ENCODE measurements at places on chromosomes 3 and 15. TPM values are rescaled to one million over a fixed set of nuclear protein-coding genes. Genes with fewer than 3 reads are reported as not detected.
A peak's percentile ranks its signal among the peaks of the same experiment; 100 is the strongest.

DNA sequence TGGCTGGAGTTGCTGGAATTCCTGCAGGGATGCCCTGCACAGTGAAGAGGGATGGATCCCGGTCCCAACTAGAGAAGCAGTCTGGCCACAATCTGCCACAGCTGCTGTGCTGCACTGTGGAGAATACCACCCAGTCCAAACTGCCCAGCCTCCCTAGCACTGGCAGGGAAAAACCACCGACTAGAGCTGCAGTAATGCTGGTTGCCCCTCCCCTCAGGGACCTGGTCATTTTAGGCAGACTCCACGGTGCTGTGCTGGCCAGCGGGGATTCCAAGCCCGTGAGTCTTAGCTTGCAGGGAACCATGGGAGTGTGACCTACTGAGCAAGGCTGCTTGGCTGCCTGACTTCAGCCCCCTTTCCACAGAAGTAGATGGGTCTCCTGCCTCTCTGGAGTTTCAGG lies 478.0 kb upstream of the ATP11B start:
- H3K27me3 ChIP-seq, result no peaks in the 10 kb centered on the region
- no peaks in the 10 kb centered on the region for H3K4me1 ChIP-seq
- no peak for DNase-seq
- H3K4me3 ChIP-seq, result no peak overlapping the region

DNA sequence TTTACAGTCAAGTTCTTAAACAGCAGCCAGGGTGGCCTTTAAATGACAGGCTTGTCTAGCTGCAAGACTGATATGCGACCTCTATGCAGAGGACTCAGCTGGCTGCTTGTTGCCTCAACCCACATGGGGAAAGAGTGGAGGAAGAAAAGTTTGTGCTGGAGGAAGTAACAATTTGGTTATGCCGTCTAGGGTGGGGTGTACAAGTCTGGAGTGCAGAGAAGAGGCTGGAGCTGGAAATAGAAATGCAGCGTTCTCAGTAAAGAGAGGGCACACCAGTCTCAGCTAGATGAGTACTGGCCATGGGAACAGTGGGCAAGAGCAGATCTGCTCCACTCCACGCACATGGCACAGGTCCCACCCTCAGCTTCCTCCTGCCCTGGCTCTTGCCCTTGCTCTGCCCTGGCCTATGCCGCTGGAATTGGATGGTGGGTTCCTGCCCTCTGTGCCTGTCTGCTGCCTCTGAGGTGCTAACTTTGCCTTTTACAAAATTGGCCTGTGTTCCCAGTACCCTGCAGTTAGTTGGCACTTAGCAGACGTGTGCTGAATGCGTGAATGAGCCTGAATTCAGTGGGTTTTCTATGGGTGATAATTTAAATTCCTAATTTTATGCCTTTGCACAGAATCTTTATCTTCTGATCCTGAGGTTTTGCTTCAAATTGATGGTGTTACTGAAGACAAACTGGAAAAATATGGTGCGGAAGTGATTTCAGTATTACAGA lies 59.7 kb upstream of the FURIN start:
- H3K27ac ChIP-seq, result no peak overlapping the region
- DNase-seq, result no peak
- no peaks in the 10 kb centered on the region for H3K36me3 ChIP-seq
- H3K4me3 ChIP-seq, result no peak overlapping the region
- no peaks in the 10 kb centered on the region for H3K27me3 ChIP-seq

DNA sequence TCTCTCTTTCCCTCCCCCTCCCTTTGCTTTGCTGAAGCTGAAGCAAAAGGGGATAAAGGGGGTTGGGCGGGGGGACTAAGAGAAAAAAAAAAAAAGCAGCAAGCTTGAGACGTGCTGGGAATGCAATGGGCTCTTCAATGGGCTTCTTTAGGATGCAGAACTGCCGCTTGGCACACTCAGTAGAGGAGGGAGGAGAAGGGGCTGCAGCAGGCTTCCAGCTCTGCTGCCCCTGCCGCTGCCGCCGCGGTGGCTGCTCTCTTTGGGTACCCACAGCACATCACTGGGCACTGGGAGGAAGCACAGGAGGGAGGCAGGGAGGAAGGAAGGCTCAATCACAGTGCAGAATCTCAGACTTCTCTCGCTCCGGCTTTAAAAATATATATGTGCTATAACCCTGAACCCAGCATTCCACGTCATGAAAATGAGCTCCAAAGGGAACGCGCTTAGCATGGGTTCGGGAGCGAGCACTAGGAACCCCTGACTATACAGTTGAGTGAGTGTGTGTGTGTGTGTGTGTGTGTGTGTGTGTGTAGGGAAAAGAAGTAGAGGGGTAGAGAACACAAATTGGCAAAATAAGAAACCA lies 3.5 kb downstream of the SLITRK3 start:
- H3K4me1 ChIP-seq, result no peaks in the 10 kb centered on the region
- no peaks in the 10 kb centered on the region for H3K36me3 ChIP-seq
- no peak overlapping the region for H3K4me3 ChIP-seq
- no peak overlapping the region for H3K27ac ChIP-seq
- H3K27me3 ChIP-seq, result peaks cover 36% of the 10 kb centered on the region

DNA sequence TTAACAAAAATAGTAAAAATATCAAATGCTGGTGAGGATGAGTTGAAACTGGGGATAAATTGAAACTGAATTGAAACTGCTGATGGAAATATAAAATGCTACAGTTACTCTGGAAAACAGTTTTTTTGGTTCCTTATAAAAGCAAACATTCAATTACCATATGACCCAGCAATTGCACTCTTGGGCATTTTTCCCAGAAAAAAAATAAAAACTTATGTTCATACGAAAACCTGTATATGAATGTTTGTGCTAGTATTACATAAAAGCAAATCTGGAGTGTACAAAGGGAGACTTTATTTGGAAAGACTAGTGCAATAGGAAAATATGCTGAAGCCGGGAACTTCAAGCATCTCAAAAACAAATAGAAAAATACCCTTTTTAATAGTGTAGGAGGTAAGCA lies 857.9 kb upstream of the CADM2 start:
- no peaks in the 10 kb centered on the region for H3K36me3 ChIP-seq
- no peaks in the 10 kb centered on the region for H3K4me1 ChIP-seq
- H3K27me3 ChIP-seq, result no peaks in the 10 kb centered on the region
- no peak for DNase-seq

DNA sequence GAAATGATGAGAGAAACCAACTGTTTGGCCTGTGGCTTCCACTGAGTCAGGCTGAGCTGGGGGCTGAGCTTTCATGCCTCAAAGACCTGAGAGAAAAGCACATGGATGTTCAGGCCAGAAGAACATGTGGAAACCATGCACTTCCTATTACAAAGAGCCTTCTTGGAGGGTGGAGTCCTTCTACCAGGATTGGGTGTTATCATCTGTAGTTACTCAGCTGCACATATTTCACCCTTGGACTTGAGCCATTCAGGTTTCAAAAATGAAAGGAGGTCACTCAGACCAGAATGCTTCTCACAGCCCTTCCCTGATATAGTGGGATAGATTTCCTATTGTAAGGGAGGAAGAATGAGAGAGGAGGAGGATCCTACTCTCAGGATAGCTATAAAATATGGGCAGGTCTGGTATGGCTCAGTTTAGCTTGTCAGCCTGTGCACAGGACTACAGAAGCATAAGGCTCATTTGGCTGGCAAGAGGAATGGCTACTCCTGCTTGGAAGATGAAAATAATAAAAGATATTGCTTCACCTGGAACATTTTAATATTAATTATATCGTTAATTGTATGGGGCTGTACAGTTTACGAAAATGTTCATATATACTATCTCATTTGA lies 173.6 kb upstream of the TMC3 start:
- no peak overlapping the region for H3K27ac ChIP-seq
- H3K4me1 ChIP-seq, result no peaks in the 10 kb centered on the region
- no peak overlapping the region for H3K4me3 ChIP-seq
- H3K27me3 ChIP-seq, result no peaks in the 10 kb centered on the region
- no peaks in the 10 kb centered on the region for H3K36me3 ChIP-seq
- DNase-seq, result no peak

DNA sequence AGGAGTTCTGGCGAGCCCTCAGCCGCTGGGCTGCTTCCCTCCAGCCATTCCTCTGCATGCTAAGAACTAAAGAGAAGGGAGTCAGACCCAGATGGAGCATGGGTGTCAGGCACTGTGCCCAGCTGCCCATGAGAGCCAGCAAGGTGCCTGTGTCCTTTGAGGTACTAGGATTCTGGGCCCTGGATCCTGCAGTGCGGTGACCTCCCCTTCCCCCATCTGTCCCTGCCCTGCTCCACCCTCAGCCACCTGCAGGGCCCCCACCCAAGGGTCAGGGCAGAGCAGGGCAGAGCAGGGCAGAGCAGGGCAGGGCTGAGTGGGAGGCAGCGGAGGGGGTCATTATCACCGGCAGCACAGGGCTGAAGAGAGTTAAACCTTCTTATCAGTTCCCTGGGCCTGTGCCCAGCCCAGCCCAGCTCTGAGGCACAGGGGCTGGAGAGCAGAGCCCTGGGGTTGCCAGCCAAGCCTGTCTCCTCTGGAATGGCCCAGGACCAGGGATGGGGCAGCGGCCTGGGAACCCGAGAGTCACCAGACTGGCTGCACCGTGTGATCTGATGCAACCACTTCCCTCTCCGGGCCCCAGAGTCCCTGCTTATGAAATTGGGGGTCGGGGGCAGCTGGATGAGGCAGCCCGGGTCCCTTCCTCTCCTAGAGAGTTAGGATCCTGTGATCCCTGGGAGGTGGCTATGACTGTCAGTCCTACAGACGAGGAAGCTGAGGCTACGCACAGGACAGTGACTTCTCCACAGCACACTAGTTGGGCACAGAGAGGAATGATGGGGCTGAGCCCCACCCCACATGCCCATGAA lies 17.3 kb downstream of the ZDHHC19 start:
- H3K27ac ChIP-seq, result no peak overlapping the region
- no peaks in the 10 kb centered on the region for H3K4me1 ChIP-seq
- DNase-seq, result no peak
- no peak overlapping the region for H3K4me3 ChIP-seq
- no peaks in the 10 kb centered on the region for H3K36me3 ChIP-seq
- no peaks in the 10 kb centered on the region for H3K27me3 ChIP-seq

GRCh38 chr15:31236184-31237042 lies 90.2 kb upstream of the KLF13 start:
- H3K27me3 ChIP-seq, result no peaks in the 10 kb centered on the region
- no peaks in the 10 kb centered on the region for H3K36me3 ChIP-seq
- peak overlapping the region; percentile 57 for H3K4me3 ChIP-seq
- peaks cover 18% of the 10 kb centered on the region for H3K4me1 ChIP-seq

GRCh38 chr3:113194823-113195401 lies 16.4 kb upstream of the BOC start:
- no peaks in the 10 kb centered on the region for H3K36me3 ChIP-seq
- no peak for DNase-seq
- H3K4me1 ChIP-seq, result no peaks in the 10 kb centered on the region
- H3K27ac ChIP-seq, result no peak overlapping the region
- H3K4me3 ChIP-seq, result no peak overlapping the region

DNA sequence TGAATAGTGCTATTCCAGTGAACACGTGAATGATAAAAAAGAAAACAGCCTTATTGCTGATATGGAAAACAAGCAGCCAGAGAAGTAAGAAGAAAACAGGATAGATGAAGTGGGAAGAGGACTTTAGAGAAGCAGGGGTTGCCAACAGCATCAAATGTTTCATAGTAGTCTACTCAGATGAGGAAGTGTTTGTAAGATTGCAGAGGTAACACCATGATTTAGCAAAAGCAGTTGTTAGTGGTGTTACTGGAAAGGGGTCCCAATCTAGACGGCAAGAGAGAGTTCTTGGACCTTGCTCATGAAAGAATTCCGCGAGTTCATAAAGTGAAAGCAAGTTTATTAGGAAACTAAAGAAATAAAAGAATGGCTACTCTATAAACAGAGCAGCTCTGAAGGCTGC lies 108.8 kb upstream of the MCTP2 start:
- H3K4me1 ChIP-seq, result peaks cover 10% of the 10 kb centered on the region
- no peaks in the 10 kb centered on the region for H3K36me3 ChIP-seq
- no peak overlapping the region for H3K4me3 ChIP-seq

DNA sequence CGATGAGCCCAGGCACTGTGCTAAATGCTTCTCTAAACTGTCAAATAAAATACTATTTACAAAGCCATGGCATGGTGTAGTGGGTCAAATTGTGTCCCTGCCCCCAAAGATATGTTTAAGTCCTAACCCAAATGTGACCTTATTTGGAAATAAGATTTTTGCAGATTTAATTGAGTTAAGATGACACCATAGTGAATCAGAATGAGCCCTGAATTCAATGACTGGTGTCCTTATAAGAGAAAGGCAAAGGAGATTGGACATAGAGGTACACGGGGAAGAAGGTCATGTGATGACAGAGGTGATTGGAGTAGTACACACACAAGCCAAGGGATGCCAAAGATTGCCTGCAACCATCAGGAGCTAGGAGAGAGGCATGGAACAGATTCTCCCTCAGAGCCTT lies 121.6 kb upstream of the VEPH1 start:
- H3K4me1 ChIP-seq, result no peaks in the 10 kb centered on the region
- no peak for DNase-seq
- H3K36me3 ChIP-seq, result no peaks in the 10 kb centered on the region
- no peaks in the 10 kb centered on the region for H3K27me3 ChIP-seq

DNA sequence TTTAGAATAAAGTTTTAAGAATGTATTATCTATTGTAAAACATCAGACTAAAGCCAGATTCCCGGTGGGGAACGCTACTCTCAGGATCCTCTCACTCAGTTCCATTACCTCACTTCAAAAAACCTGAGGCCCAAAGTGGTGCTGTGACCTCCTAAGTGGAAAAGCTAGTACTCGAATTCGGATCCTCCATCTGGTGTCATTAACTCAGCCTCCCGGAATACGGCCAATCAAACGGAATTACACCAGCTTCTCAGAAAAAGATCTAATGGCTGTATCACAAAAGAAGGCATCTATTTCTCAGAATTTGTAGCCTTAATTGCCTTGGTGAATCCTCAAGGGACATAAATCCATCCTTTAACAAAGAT lies 627 bp downstream of the ACAD11 start:
- H3K4me1 ChIP-seq, result peaks cover 34% of the 10 kb centered on the region
- DNase-seq, result peak; percentile 67
- H3K27me3 ChIP-seq, result no peaks in the 10 kb centered on the region
- H3K4me3 ChIP-seq, result peak overlapping the region; percentile 94

The PPM1L gene
- total RNA-seq, result under 0.01 TPM

The NDN gene
- total RNA-seq, result 133 TPM

The SOX2 gene
- total RNA-seq, result not detected

The PXYLP1 gene
- 15.8 TPM for total RNA-seq
